Pancreas (tissue), 10 donors: ENCODE measurements at places on chromosomes 6 and 20. TPM values are rescaled to one million over a fixed set of nuclear protein-coding genes. Genes with fewer than 3 reads are reported as not detected.

DNA sequence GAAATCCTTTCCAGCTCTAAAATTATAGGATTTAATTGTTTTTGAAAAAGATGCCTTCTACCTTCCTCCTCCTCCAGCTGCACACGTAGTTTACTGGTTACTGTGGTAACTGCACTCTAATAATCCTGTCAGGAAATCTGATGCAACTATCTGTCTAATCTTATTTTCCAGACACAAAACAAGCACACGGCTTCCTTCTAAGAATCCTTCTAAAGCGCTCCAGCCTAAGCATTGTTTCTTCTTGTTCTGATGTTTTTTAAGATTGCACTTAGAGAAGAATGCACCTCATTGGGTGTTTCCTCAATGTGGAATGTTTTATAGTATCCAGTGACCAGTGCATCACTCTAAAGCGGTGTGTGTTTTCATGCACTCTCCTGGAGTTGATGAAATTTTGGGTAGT, 63.6 kb downstream of the CARMIL1 start:
- no peak for DNase-seq

DNA sequence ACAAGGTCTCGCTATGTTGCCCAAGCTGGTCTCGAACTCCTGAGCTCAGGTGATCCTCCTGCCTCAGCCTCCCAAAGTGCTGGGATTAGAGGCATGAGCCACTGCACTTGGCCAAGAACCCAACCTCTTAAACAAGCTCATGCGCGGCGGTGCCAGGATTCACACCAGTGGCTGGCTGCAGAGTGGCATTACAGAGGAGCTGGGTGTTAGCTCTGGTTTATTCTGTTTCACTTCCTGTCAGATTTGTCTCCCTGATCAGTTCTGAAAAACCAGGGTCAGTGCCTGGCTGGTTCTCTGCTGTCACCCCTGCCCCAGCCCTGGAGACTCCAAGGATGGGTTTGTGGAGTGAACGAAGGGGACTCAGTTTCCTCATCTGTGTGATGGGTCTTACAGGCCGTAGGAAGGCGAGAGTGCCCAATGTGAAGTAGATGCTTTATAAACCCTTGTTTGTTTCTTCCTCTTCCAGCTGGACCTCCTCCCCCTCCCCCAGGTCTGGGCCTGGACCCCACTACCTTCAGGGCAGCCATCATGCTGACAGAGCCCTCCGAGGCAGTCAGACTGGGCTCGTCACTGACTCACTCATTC, 63.4 kb downstream of the UBE2V1 start:
- no peak for DNase-seq

- DNase-seq: peak; percentile 55
These were observed 196.6 kb downstream of the LY86 start for GRCh38 chr6:6785163-6785521.

The CYP39A1 gene
- 3.0 TPM for polyA plus RNA-seq

DNA sequence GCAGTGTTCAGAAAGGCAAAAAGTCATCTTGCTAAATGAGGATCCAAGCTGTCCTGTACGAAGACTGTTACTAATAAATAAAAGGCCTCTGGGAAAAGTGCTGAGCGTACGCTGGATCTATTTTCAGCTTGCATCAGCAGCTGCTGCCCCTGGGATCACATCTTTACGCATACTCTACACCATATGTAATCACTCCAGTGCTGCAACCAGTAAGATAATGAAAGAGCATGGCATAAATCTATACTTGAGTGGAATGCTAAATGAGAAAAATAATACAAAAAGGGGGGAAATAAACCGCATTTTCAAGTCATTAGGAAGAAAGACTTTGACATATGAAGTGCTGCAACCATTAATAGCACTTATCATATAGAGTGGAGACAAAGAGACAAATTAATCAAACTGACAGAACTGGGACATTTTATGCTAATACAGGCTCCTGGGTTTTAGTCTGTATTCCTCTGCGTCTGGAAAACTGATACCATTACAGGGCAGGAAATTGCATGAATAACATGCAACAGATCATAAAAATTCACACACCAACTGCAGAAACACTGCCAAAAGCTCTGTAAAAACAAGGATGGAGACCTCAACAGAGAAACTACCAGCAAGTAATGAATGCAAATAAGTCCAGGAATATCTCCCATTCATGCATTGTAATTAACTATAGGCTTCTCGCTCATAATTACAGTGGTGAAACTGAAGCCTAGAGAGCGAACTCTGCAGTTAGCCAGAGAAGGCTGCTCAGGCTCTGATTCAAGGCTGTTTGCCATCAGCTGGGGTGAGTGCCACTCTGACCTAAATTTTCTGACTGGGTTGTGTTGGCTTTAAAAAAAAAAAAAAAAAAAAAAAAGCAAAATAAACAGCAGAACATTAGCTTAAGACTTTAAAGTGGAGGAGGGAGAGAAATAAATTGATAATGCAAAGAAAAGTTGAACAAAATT, 83.8 kb downstream of the GJA10 start:
- no peak for DNase-seq

DNA sequence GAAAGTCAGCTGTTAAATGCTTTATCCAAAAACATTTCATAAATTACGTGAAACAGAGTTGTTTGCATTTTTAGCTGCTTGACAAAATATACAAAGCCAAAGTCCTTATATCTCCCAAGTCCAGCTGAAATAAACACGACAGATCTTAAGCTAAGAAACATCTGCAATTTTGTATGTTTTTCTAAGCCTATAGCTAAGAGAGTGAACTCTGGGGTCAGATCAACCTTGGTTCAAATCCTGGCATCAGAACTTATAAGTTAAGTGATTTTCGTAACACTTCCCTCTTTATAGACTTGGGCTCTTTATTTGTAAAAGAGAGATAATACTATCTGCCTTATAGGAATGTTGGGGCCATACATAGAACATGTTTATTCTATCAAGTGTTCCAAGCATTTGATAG, 176.7 kb downstream of the PTPRK start:
- DNase-seq: no peak

The HLA-DRB1 gene
- polyA plus RNA-seq: 9.8 TPM

The KIAA1755 gene
- 1.7 TPM for polyA plus RNA-seq
